ENCODE measurements at places on chromosomes 5 and 9. TPM values are rescaled to one million over a fixed set of nuclear protein-coding genes. Genes with fewer than 3 reads are reported as not detected.

- DNase-seq, result peak; percentile 99
Measured at GRCh38 chr5:178153530-178154340, at the start of gene NHP2. Gene NHP2 (minus strand): TSS chr5:178153885. CDS start chr5:178153817, 68 bp downstream.

GRCh38 chr5:41835645-41836044 is 34.6 kb downstream of the OXCT1 start:
- DNase-seq, result peak; percentile 92

DNA sequence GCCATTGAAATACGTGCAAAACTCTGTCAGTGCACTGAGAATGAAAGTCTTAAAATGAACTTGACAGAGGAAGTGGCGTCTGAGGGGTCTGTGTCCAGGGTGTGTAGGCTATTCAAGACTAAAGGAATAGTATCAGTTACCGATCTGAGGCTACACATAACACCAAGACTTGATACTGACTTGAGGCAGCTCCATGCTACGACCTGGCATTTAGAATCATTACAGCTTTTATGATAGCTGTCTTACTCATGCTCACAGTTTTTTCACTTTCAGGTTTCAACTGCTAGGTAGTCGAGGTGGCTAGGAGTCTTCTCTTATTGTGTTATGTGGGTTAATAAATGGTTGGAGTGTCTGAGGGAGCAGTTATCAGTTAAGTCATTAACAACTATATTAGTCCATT is 92.8 kb upstream of the SLCO6A1 start:
- DNase-seq, result no peak

Gene RGS3
- total RNA-seq, result 53.3 TPM

All from IMR-90 (cell line).